ENCODE measurements at places on chromosomes 1 and 21.

GRCh38 chr1:5448486-5448885, 543.7 kb downstream of the NPHP4 start:
- DNase-seq: no peak
- H3K4me3 ChIP-seq: no peak overlapping the region
- no peaks in the 10 kb centered on the region for H3K4me1 ChIP-seq
- H3K27ac ChIP-seq: no peak overlapping the region

- H3K4me3 ChIP-seq: no peak overlapping the region
- no peak overlapping the region for H3K27ac ChIP-seq
- no peaks in the 10 kb centered on the region for H3K4me1 ChIP-seq
- no peaks in the 10 kb centered on the region for H3K36me3 ChIP-seq
- DNase-seq: no peak
Observed at GRCh38 chr1:196193896-196194559, 414.2 kb downstream of the KCNT2 start.

- no peaks in the 10 kb centered on the region for H3K36me3 ChIP-seq
- no peak overlapping the region for H3K4me3 ChIP-seq
- peaks cover 5% of the 10 kb centered on the region for H3K27me3 ChIP-seq
Observed at GRCh38 chr1:38153778-38154470, 107.3 kb upstream of the POU3F1 start.

DNA sequence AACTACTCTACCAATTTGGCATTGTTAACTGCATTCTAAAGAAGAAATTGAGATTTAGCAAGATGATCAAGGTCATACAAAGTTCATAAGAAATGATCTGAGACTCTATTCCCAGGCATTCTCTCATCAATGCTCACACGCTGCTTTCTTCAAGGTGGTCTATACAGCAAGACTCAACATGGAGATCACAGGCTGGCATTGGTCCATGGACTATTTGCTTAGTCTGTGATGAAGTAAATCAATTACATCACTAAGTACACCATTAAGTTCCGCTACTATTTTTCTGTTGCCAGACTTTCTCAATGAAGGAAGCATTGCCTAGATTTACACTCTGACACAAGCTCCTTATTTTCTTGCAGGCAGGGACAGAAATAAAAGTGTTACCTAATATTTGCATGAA, 51.9 kb upstream of the CYP2J2 start:
- H3K27ac ChIP-seq: no peak overlapping the region
- H3K4me1 ChIP-seq: no peaks in the 10 kb centered on the region
- no peak for DNase-seq
- H3K36me3 ChIP-seq: no peaks in the 10 kb centered on the region
- no peak overlapping the region for H3K4me3 ChIP-seq

- H3K27ac ChIP-seq: no peak overlapping the region
- H3K27me3 ChIP-seq: no peaks in the 10 kb centered on the region
- H3K4me1 ChIP-seq: peaks cover 15% of the 10 kb centered on the region
- no peak for DNase-seq
Observed at GRCh38 chr1:203797948-203798655, 2.7 kb downstream of the ZBED6 start.

GRCh38 chr1:107782217-107782845, 182.6 kb downstream of the VAV3 start:
- H3K27ac ChIP-seq: no peak overlapping the region
- DNase-seq: no peak
- H3K27me3 ChIP-seq: no peaks in the 10 kb centered on the region
- peaks cover 44% of the 10 kb centered on the region for H3K4me1 ChIP-seq

DNA sequence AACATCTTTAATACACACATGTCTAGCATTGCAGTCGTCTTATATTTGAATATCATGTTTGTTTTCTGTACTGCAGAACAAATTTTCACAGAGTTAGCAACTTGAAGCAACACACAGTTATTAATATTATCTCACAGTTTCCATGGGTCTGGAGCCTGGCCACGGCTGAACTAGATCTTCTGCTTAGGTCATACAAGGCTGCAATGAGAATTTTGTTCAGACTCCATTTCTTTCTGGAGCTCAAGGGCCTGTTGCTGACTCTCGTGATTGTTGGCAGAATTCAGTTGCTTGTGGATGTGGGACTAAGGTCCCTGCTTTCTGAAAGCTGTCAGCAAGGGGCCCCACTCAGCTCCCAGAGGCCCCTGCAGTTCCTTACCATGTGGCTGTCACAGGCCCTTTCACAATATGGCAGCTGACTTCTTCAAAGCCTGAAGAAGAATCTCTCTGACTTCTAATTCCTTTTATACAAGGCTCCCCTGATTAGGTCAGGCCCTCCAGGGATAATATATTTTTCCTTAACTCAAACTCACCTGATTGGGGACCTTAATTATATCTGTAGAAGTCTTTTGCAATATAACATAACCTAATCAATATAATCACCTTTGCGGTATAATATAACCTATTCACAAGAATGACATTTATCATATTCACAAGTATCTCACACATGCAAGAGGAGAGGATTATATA, 296.3 kb downstream of the NFIA start:
- H3K4me1 ChIP-seq: no peaks in the 10 kb centered on the region
- H3K4me3 ChIP-seq: no peak overlapping the region
- H3K36me3 ChIP-seq: no peaks in the 10 kb centered on the region
- no peak for DNase-seq
- H3K27me3 ChIP-seq: peaks cover 5% of the 10 kb centered on the region

GRCh38 chr1:63461661-63462230, 61.3 kb downstream of the ITGB3BP start:
- no peak overlapping the region for H3K27ac ChIP-seq
- no peak for DNase-seq
- peaks cover 40% of the 10 kb centered on the region for H3K36me3 ChIP-seq
- no peaks in the 10 kb centered on the region for H3K4me1 ChIP-seq
- H3K27me3 ChIP-seq: no peaks in the 10 kb centered on the region

GRCh38 chr1:29849991-29850757, 613.9 kb downstream of the PTPRU start:
- no peaks in the 10 kb centered on the region for H3K36me3 ChIP-seq
- H3K4me1 ChIP-seq: no peaks in the 10 kb centered on the region
- peaks cover 19% of the 10 kb centered on the region for H3K27me3 ChIP-seq
- DNase-seq: no peak
- no peak overlapping the region for H3K27ac ChIP-seq
- H3K4me3 ChIP-seq: no peak overlapping the region

DNA sequence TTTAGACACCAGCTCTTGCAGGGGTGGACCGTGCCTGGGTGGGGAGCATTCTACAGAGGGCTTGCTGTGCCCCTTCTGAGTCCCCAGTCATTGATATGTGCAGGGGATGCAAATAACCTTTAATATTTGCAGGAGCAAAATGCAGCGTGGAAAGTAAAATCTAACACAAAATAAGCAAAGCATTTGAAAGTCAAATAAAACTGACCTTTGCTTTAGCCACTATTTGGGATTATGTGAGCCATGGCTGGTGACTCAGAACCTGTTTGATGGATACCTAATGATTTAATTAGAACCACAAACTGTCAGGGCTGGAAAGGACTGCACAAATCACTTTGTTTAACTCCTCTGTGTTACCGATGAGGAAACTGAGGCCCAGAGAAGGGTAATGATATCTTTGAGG, 377.5 kb downstream of the HHAT start:
- H3K27me3 ChIP-seq: no peaks in the 10 kb centered on the region
- no peaks in the 10 kb centered on the region for H3K36me3 ChIP-seq

GRCh38 chr1:52976183-52977035, 49.3 kb downstream of the SCP2 start:
- DNase-seq: no peak
- H3K4me1 ChIP-seq: peaks cover 3% of the 10 kb centered on the region
- H3K27me3 ChIP-seq: no peaks in the 10 kb centered on the region
- H3K36me3 ChIP-seq: peaks cover 2% of the 10 kb centered on the region

- no peaks in the 10 kb centered on the region for H3K27me3 ChIP-seq
- H3K4me3 ChIP-seq: no peak overlapping the region
- no peaks in the 10 kb centered on the region for H3K36me3 ChIP-seq
- DNase-seq: no peak
- H3K4me1 ChIP-seq: no peaks in the 10 kb centered on the region
Observed at GRCh38 chr1:227127891-227128290, 187.8 kb downstream of the COQ8A start.

GRCh38 chr1:109395602-109396512, 1.9 kb downstream of the SORT1 start:
- H3K27me3 ChIP-seq: peaks cover 38% of the 10 kb centered on the region
- H3K4me1 ChIP-seq: peaks cover 30% of the 10 kb centered on the region
- peaks cover under 1% of the 10 kb centered on the region for H3K36me3 ChIP-seq

DNA sequence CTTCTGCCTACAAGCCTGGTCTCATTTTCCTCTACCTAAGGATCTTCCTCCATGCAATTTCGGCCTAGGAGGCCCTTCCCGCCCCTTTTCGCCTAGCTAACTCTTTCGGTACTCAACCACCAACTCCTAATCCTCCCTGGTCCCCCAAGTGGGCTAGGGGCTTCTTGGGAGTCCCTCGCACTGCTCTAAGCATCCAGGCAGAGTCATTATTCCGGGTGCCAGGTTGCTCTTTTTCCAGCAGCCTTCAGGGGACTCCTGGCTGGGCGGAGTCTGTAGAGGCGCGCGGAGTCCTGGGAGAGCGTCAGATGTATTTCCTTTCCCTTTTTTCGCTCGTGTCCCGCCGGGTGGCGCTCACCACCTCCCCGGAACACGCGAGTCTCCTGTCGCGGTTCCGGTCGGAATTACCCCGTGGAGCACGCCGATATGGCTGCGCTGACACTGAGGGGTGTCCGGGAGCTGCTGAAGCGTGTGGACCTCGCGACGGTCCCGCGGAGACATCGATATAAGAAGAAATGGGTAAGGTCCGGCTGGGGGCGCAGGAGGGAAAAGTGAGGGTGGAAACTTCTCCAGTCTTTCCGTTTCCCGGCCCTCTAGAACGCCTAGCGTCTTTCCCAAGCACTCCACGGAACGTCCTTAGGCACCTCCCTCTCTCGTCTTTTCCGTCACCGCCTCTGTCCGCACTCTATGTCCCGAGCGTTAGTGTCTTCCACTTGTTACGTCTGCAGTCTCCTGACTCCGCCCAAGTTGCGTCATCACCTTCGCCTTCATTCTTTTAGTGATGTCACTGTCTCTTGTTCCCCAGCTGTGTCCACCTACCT, at the start of gene NSUN4:
Gene NSUN4 (plus strand): TSS at position 404 of the 818 bp plus-strand sequence. CDS start 20 bp downstream, at position 424.
- H3K27ac ChIP-seq: peak within 1 kb of the TSS; percentile 99
- H3K4me1 ChIP-seq: peaks cover 43% of the 10 kb centered on the region
- no peaks in the 10 kb centered on the region for H3K27me3 ChIP-seq
- H3K4me3 ChIP-seq: peak within 1 kb of the TSS; percentile 97
- peaks cover 43% of the 10 kb centered on the region for H3K36me3 ChIP-seq

- no peaks in the 10 kb centered on the region for H3K27me3 ChIP-seq
- H3K4me3 ChIP-seq: no peak overlapping the region
- peaks cover 5% of the 10 kb centered on the region for H3K4me1 ChIP-seq
- H3K36me3 ChIP-seq: peaks cover 22% of the 10 kb centered on the region
- no peak overlapping the region for H3K27ac ChIP-seq
Observed at GRCh38 chr1:209855623-209856022, 27.9 kb downstream of the UTP25 start.

DNA sequence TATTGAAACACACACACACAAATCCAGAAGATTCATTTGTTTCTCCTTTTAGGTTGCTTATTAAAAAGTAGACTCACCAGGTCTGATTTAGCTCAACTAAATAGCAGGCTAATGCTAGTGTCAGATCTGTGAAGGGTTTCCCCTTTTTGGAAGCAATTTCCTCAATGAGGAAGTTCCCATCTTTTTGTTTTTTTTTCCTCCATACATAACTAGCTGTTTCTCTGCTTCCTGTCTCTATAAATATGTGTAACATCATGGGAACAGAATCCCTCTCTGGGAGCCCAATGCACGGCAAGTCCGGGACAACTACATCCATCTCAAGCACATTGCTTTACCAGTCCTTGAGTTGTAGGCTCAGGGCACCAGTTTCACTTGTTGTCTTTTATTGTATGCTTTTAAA, 1421.1 kb downstream of the PLA2G4A start:
- no peak overlapping the region for H3K4me3 ChIP-seq
- no peaks in the 10 kb centered on the region for H3K4me1 ChIP-seq
- H3K27me3 ChIP-seq: no peaks in the 10 kb centered on the region
- H3K36me3 ChIP-seq: no peaks in the 10 kb centered on the region
- H3K27ac ChIP-seq: no peak overlapping the region

GRCh38 chr1:172255223-172255560, 165.3 kb upstream of the C1orf105 start:
- no peaks in the 10 kb centered on the region for H3K27me3 ChIP-seq
- DNase-seq: no peak
- no peak overlapping the region for H3K27ac ChIP-seq

DNA sequence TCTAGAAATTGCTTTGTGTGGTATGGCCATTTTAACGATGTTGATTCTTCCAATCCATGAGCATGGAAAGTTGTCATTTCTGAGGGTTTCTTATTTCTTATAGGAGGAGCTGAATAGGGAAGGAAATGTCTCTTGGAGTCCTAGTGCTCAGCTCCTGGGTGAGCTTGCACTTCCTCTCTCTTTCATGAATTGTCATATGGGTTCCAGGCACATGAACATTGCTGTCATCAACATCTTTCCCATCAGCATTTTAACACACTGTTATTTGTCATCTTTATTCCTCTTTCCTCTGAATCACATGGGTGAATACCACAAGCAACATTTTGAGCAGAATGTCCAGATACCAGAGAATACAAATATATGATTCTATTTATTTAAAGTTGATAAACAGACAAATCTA, 23.4 kb downstream of the SLAMF6 start:
- no peak overlapping the region for H3K4me3 ChIP-seq
- peak overlapping the region; percentile 83 for H3K27ac ChIP-seq
- no peak for DNase-seq
- H3K36me3 ChIP-seq: peaks cover 71% of the 10 kb centered on the region
- H3K4me1 ChIP-seq: peaks cover 50% of the 10 kb centered on the region

DNA sequence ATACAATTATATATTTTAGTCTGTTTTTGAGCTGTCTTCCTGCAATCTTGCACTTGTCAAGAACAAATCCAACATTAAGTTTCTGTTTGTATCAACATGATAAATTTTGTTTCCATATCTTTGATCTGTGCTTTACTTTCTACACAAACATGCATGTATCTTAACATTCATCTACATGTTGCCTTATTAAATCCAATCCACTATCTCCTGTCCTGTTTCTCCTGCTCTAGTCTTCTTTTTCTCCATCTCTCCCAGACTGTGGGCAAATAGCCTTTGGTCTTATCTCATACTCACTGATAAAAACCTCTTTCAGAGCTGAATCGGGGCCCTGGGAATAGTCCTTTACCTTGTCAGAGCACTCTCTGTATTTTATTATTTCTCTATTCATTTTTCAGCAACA, 101.3 kb downstream of the PLPPR4 start:
- no peaks in the 10 kb centered on the region for H3K27me3 ChIP-seq
- no peaks in the 10 kb centered on the region for H3K36me3 ChIP-seq
- H3K4me1 ChIP-seq: no peaks in the 10 kb centered on the region
- H3K27ac ChIP-seq: no peak overlapping the region
- no peak for DNase-seq
- H3K4me3 ChIP-seq: no peak overlapping the region

DNA sequence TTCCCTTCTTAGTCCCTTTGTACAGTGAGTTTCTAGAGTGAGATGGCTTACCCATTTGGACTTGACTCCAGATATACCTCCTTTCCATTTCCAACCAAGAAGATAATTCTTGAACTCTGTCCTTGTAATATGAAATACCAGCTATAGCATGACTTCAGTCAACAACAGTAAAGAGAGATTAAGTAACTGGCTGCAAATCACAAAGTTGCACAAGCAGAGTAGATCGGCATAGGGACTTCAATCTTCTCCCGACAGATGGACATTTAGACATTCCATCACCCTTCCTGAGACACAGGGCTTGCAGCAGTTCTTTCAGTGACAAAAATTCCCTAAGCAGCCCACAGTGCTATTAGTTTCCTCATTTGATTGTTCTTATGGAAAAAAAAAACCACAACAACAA, 44.6 kb downstream of the JAK1 start:
- peaks cover 92% of the 10 kb centered on the region for H3K4me1 ChIP-seq
- DNase-seq: no peak
- H3K36me3 ChIP-seq: peaks cover 8% of the 10 kb centered on the region
- peak overlapping the region; percentile 69 for H3K27ac ChIP-seq
- H3K27me3 ChIP-seq: no peaks in the 10 kb centered on the region
